ENCODE measurements at places on chromosomes 6 and 20.

GRCh38 chr6:6742535-6742934, 154.0 kb downstream of the LY86 start:
- no peak for DNase-seq

DNA sequence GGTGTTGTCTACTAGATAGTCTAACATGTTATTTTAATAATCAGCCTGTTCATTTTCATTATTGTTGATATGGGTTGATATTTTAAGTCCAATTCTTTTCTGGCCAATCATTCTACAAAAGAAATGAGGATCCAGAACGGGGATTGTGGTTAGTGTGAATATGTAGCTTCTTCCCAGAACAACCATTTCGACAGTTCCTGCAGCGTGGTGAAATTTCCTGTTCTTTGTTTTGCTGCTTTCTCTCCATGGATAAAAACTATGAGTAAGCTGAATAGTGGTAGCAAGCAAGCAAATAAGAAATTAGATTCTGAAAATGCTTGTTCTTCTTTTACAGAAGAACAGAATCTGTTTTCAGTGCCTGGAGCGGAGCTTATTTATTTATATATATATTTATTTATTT, 65.5 kb upstream of the F13A1 start:
- no peak for DNase-seq

- DNase-seq: no peak
These were observed 51.4 kb upstream of the EZR start for GRCh38 chr6:158870649-158870957.

DNA sequence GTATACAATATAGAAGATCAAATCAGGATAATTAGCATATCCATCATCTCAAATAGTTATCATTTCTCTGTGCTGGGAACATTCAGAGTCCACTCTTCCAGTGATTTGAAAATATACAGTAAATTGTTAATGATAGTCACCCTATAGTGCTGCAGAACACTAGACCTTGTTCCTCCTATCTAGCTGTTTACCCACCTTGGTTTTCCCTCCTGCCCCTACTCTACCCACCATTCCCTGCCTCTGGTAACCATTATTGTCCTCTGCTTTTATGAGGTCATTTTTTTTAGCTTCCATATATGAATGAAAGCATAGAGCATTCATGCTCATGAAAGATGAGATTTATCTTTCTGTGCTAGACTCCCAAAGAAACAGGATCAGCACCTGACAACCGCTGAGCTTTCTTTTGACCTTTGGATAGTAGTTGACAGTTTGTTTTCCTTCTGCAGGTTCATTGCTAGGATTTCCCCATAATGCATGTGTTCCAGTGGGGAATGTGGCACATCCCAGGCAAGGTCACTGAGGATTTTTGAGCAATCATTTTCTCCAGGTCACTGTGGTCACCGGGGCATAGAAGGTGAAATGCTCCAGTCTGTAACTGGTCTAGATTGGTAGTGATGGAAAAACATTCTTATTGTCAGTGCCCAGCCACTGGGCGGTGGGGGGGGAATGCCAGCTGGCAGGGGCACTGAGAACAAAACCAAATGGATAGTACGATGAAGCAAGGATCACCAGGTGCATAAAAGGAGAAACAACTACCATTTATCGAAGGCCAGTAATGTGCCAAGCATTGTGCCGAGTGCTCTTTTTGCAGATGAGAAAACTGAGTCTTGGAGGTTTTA, 33.6 kb upstream of the BCAS1 start:
- no peak for DNase-seq

GRCh38 chr6:51077821-51078518, 259.3 kb downstream of the TFAP2B start:
- no peak for DNase-seq

DNA sequence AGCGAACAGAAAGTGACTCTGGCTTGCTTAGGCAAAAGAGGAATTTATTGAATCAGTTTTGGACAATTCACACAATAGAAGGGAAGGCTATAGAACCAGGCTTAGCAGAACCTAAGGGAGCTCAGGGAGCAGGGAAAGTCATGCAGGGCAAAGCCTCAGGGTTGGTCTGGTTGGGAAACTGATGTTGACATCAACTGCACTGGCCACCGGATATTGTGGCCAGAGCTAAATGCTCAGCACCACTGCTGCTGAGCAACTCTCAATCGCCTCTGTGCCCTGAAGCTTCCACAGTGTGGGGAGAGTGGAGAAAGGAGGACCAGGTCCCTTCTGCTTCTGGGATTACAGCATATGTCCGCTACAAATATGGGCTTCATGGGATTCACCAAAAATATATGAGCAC, 93.3 kb upstream of the GCM1 start:
- DNase-seq: no peak

DNA sequence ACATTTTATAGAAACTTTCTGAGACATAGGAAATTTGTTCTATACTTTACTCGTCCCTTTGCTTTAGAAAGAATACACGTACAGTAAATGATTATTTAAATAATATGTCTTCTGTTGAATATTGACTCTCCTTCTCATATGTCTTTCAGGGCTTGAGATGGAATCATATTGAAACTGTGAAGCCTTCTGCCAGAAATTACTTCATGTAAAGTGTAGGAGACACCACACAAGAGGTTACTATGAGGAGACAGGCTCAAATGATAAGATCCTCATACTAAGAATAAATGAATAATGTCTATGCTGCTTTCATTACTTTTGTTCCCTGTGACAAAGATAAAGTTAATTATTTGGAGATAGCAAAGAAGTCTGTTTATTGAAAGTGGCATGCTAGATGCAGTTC, 1240.3 kb upstream of the MAP3K7 start:
- DNase-seq: no peak

DNA sequence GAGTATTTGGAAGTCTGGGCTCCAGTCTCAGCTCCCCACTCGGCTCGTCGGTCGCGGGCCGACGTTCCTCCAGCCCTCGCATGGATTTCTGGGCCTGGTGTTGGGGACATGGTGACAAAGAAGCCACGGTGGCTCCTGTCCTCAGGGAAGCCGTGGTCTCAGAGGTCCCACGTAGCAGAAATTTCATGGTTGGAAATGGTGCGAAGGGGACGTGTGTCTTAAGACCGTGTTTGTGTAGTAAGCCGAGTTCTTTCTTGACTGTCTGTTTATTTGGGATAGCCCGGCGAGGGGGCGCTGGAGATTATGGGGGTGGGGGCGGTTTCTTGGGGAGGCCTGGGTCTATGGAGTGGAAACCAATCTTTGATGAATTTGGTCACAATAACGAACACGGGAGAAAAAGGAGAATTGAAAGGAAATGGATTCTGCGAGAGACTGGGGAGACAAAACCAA, 23.5 kb upstream of the MAP3K7 start:
- DNase-seq: no peak

DNA sequence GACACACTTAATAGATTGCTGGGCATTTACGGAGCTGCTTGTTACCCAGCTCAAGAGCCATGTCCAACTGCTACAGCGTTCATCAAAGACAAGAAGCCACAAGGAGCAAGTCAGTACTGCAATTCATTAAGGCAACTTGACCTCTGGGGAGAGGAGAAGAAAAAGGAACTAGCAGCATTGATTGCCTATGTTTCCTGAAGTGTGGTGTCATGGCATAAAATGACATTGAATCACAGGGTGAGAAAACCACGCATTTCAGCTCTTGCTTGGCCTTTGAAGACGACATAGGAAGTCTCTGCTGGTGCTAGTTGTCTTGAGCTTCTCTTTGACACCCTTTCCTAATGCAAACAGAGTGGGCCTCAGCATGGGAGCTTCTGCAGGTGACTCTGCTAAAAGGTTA, 139.1 kb downstream of the CDH26 start:
- no peak for DNase-seq

DNA sequence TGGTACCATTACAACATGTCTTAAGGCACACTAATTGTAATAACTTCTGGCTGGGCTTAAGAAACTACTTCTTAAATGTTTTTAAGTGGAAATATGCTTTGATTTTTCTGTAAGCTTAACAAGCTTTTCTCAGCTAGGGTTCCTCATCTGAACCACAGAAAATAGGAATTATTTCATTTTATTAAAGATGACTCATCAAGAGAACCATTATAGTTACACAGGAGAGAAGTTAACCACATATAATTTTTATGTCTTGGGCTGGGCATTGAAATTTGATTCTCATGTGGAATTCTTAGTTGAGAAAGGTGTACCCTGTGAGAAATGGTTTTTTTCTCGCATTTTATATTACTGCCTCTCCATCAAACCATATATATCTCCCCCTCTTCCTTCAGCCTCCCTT, 75.1 kb downstream of the QKI start:
- no peak for DNase-seq

DNA sequence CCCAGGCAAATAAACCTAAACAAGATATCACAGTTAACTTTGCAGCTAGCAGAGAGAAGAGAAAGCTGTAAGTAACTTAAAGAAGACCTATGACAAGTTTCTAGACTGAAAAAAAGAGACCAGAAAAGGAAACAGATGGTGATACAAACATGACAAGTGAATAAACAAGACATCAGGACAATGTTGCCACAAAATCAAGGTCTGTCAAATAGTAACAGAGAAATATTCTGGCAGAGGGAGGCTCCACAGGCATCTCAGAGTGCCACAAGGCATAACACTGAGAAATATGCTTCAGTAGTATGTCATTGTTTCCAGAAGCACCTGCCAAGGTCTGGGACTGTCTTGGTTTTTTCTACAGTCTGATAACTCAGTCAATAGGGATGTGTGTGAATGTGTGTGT, 332.2 kb downstream of the KHDRBS2 start:
- DNase-seq: no peak

DNA sequence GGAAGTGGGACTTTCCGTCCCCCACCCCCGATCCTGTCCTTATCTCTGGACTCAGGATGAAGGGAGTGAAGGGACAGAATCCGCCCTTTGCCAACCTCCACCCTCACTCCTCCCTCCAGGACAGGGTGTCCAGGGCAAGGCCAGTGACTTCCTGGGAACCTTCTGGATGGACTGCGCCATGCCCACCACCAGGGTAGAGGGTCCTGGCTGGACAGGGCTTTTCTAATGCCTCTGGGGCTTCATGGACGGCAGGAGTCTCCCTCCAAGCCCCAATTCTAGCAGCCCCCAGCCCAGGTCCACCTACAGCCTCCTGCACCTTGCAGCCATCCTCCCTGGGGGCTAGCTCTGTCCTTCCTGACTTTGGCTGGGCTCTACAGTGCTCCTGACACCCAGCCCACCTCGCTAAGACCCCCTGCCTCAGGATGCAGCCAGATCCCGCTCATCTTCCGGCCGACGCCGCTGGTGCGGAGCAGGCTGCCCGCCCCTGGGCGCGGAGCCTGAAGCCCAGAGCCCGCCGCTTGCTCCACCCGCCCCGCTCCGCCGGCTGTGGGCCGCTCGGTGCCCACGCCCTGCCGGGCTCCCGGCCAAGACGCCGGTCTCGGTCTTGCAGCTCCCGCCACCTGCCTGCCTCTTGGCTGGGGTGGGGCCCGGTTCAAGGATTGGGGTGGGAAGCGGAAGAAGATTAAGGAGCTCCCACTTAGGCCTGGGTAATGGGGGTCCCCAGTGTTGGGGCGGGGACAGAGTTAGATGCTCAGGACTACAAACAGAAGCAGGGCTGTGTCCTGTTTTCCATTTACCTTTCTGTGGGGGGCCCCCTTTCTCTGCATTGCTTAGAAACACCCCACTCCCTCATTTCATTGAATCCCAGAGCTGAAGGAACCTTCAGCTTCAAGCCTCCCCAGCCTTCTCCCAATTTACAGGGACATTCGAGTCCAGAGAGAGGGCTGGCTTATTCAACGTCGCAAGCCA, 72.8 kb downstream of the MDGA1 start:
- DNase-seq: no peak

DNA sequence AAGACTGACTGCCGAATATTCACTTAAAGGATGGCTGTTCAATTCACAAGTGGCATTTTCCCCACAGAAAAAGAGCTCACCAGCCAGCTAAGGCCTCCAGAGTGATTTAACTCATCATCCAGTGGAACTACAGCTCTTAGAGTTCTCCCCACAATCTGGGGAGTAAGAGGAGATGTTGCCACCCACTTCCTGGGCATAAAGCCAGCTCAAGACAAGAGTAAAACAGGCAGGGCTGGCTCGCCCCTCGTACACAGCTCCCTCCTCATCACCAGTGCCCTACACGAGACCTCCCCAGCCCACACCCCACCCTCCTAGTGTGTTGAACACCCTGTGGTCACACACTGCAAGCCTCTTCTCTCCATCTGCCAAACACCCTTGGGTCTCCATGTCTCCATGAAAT, 47.2 kb upstream of the IPCEF1 start:
- no peak for DNase-seq

GRCh38 chr6:156517088-156517487, 260.1 kb upstream of the ARID1B start:
- no peak for DNase-seq

Data from CD4-positive, alpha-beta T cell treated with Interleukin-15 for 4 hours (primary cell).